Endodermal cell (in vitro differentiated cells): ENCODE measurements at places on chromosomes 2 and 18. TPM values are rescaled to one million over a fixed set of nuclear protein-coding genes. Genes with fewer than 3 reads are reported as not detected.

The PTPRN gene
- total RNA-seq: 1.1 and 1.2 TPM in 2 replicates

The PARD6G gene
- total RNA-seq: 12.1 and 15.4 TPM in 2 replicates

The IL1F10 gene
- total RNA-seq: not detected in 2 replicates

The ANKRD62 gene
- total RNA-seq: not detected in 2 replicates

The MDH1B gene
- 1.6 and 2.9 TPM in 2 replicates for total RNA-seq

The REG3A gene
- total RNA-seq: not detected in 3 replicates

DNA sequence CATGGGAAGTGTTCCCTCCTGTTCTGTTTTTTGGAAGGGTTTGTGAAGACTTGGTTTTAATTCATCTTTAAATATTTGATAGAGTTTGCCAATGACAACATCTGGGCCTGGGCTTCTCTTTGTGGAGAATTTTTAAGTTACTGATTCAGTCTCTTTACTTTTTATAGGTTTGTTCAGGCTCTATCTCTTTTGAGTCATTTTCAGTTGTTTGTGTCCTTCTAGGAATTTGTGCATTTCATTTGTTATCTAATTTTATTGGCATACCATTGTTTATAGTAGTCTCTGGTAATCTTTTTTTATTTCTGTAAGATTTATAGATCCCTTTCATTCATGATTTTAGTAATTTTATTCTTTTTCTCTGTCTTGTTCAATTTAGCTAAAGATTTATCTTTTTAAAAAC, 14.6 kb downstream of the SCLY start:
- H3K36me3 ChIP-seq: peaks cover 21% of the 10 kb centered on the region
- no peaks in the 10 kb centered on the region for H3K4me1 ChIP-seq
- no peak overlapping the region for H3K4me3 ChIP-seq
- no peak overlapping the region for H3K27ac ChIP-seq

DNA sequence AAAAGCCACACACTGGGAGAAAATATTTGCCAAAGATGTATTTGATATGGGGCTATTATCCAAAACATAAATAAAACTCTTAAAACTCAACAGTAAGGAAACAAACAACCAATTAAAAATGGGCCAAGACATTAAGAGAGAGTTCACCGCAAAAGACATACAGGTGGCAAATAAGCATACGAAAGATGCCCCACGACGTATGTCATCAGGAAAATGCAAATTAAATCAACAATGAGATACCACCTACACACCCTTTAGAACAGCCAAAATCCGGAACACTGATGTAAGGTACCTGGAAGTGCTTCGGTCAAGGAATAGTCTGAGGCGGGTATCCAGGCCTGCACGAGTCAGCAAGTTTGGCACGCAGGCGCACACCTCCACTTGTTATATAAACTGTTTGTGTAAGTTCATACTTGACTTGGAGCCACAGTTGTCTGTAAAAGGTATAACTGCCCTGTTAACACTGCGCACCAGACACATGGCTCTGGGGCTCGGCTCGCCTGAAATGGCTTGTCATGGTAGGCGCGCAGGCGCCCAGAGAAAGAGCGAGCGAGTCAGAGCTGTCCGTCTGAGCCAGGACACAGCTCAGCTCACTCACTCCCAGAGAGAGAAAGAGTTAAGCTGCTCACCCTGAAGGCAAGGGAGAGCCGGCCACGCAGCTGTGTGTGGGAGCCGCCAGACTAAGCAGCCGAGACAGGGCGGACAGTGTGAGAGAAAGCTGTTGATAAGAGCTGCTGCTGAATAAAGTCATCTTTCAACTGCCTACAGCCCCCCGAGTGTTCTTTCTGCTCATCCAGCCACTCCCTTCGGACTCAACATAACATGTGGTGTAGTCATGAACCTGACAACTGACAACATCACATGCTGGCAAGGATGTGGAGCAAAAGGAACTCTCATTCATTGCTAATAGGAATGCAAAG, 87.3 kb downstream of the HNRNPLL start:
- no peaks in the 10 kb centered on the region for H3K36me3 ChIP-seq
- H3K4me3 ChIP-seq: no peak overlapping the region
- H3K4me1 ChIP-seq: no peaks in the 10 kb centered on the region
- no peak for DNase-seq
- no peaks in the 10 kb centered on the region for H3K27me3 ChIP-seq

GRCh38 chr18:35099911-35100310, 58.7 kb downstream of the MAPRE2 start:
- DNase-seq: no peak
- H3K36me3 ChIP-seq: no peaks in the 10 kb centered on the region
- H3K4me1 ChIP-seq: no peaks in the 10 kb centered on the region

- H3K36me3 ChIP-seq: no peaks in the 10 kb centered on the region
- H3K27me3 ChIP-seq: no peaks in the 10 kb centered on the region
- H3K4me1 ChIP-seq: no peaks in the 10 kb centered on the region
- no peak overlapping the region for H3K27ac ChIP-seq
Measured at GRCh38 chr2:66236067-66236685, 198.7 kb upstream of the MEIS1 start.

DNA sequence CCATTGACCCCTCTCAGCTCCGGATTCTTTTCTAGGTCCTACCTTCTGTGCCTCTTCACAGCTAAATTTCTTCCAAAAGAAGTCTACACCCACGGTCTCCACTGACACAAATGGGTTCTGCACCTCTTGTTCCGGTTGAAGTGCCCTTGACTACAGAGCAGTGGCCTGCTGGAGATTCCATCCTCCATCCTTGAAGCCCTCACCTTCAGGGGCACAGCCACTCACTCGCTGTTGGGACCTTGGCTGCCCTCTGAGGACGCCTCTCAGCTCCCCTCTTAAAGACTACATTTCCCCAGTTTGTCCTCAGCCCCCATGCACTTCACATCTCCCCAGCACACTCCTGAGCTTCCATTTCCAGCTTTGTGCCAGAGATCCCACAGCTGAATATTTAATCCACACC, 226.3 kb downstream of the ATAD2B start:
- H3K36me3 ChIP-seq: no peaks in the 10 kb centered on the region
- no peak overlapping the region for H3K4me3 ChIP-seq
- H3K4me1 ChIP-seq: no peaks in the 10 kb centered on the region
- peak; percentile 16 for DNase-seq

- peaks cover 89% of the 10 kb centered on the region for H3K27me3 ChIP-seq
- H3K4me3 ChIP-seq: peak overlapping the region; percentile 75
- H3K36me3 ChIP-seq: no peaks in the 10 kb centered on the region
- no peak overlapping the region for H3K27ac ChIP-seq
- H3K4me1 ChIP-seq: no peaks in the 10 kb centered on the region
Measured at GRCh38 chr2:222320436-222321395, 21.9 kb upstream of the PAX3 start.

GRCh38 chr2:145887915-145888314, 1368.0 kb upstream of the ZEB2 start:
- H3K4me1 ChIP-seq: no peaks in the 10 kb centered on the region
- no peak overlapping the region for H3K4me3 ChIP-seq
- no peaks in the 10 kb centered on the region for H3K27me3 ChIP-seq
- no peak for DNase-seq
- H3K36me3 ChIP-seq: no peaks in the 10 kb centered on the region

DNA sequence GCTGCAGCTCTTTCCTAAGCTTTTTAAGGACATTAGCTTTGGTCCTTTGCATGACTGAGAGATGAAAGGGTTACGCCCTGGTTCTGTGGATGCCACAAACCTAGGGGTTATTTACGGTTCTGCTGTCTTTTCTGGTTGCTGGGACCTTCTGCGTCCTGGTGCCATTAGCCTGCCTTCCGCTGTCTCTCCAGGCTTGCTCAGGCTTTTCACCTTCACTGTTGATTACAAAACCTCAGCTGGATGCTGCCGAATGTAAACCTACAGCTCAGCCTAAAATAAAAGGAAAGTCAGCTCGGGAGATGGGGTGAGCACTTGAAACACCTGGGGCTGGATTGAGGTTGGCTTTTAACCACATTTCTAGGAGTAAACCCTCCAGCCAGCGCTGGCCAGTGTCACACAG, 130.9 kb upstream of the ARHGAP28 start:
- H3K36me3 ChIP-seq: no peaks in the 10 kb centered on the region
- peak; percentile 65 for DNase-seq
- no peak overlapping the region for H3K27ac ChIP-seq
- no peaks in the 10 kb centered on the region for H3K27me3 ChIP-seq

- H3K27ac ChIP-seq: no peak overlapping the region
- no peaks in the 10 kb centered on the region for H3K36me3 ChIP-seq
- peak; percentile 77 for DNase-seq
Measured at GRCh38 chr2:206443735-206444527, 599 bp downstream of the ADAM23 start.

DNA sequence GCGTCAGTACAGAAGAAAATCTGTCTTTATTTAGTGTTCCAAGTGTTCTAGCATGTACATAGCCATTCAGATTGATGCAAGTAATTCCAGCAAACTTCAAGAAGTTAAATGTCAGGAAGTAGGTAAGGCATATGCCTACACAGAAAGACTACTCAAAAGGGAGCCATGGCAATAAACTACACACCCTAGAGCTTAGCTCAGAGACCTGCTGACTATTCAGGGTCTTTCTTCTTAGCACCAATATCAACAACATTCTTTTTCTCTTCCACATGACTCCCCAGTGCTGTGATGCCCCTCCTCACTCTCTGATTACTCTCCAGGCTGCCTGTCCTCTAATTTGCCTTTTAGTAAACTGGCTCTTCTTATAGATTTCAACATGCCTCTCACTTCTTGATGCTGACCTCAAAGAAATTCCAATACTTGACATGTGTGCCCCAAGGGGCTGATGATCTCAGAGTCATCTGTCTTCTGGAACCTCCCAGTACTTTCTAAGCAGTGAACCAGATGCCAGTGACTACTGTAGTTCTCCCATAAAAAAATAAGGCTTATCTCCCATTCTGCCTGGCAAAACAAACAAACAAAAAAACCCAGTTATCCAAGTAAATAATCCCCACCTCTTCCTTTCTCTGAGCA, 909.2 kb upstream of the FANCL start:
- no peak overlapping the region for H3K27ac ChIP-seq
- H3K27me3 ChIP-seq: no peaks in the 10 kb centered on the region
- no peaks in the 10 kb centered on the region for H3K4me1 ChIP-seq
- no peak for DNase-seq

- no peaks in the 10 kb centered on the region for H3K4me1 ChIP-seq
- H3K4me3 ChIP-seq: no peak overlapping the region
- no peaks in the 10 kb centered on the region for H3K27me3 ChIP-seq
- DNase-seq: no peak
- H3K27ac ChIP-seq: no peak overlapping the region
Measured at GRCh38 chr2:8006626-8007025, 675.2 kb upstream of the ID2 start.

- H3K27me3 ChIP-seq: no peaks in the 10 kb centered on the region
- no peak overlapping the region for H3K27ac ChIP-seq
- peak; percentile 57 for DNase-seq
- H3K4me1 ChIP-seq: peaks cover 20% of the 10 kb centered on the region
- no peak overlapping the region for H3K4me3 ChIP-seq
Measured at GRCh38 chr2:48107326-48107925, 201.1 kb upstream of the FBXO11 start.
